Activated T-cell treated with anti-CD3 and anti-CD28 coated beads for 1 hour (primary cell): ENCODE measurements at places on chromosomes 5 and 9.

- DNase-seq = no peak
Observed at GRCh38 chr5:172235132-172235780, 41.3 kb downstream of the EFCAB9 start.

DNA sequence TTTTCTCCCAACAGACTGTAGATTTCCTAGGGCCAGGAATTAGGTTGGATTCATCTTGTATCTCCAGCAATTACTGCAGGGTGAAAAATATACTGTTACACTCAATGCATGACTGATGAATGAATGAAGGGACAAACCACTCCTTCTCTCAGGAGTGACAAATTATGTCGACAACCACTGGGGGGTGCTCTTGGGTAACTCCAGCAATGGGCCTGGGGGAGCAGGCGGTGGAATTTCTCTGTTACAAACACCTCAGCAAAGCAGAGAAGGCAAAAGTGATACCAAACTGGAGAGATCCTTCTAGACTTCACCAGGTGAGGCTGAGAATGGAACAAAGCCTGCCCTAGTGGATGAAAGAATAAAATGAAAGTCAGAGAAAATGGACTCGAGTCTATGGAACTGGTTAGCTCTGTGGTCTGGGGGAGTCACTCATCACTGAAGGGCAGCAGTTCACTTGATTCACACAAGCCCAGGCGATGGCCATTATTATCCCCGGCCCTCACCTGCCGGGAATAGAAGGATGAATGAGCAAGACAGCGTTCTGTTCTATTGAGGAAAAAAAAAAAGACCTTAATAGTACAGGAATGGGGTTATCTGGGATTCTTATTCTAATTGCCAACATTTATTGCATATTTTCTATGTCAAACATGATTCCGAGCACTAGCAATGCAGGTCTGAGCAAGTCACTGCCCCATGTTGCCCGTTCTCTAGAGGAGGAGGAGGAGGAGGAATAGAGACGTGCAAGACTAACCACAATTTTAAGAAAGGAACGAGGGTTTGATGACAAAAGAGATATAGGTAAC is 341.1 kb downstream of the ASTN2 start:
- DNase-seq = no peak

GRCh38 chr5:109410389-109411148 is 795 bp upstream of the PJA2 start:
- peak; percentile 26 for DNase-seq

GRCh38 chr9:76537150-76537646 is 78.2 kb downstream of the GCNT1 start:
- DNase-seq = no peak

GRCh38 chr9:21828853-21829410 is 26.5 kb downstream of the MTAP start:
- no peak for DNase-seq

GRCh38 chr9:125845271-125845808 is 98.2 kb downstream of the PBX3 start:
- no peak for DNase-seq

- DNase-seq = no peak
Observed at GRCh38 chr5:107322936-107323335, 347.8 kb downstream of the EFNA5 start.

DNA sequence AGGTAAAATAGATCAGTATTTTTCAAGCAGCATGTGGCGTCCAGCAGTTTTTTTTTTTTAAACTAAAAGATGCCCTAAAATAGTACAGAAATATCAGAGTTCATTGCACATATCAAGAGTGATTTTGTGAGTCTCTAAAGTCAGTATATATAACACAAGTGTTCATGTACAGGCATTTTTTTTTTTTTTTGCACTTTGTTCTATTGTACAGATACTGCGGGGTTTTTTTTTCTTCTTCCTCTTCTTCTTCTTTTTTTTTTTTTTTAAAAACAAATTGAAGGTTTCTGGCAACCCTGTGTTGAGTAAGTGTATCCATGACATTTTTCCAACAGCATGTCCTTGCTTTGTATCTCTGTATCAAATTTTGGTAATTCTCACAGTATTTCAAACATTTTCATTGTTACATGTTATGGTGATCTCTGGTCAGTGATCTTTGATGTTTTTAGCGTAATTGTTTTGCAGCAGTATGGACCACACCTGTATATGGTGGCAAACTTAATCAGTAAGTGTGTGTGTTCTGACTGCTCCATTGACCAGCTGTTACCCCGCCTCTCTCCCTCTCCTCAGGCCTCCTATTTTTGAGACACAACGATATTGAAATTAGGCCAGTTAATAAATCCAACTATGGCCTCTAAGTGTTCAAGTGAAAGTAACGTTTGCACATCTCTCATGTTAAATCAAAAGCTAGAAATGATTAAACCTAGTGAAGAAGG is 76.8 kb downstream of the TRIO start:
- no peak for DNase-seq

DNA sequence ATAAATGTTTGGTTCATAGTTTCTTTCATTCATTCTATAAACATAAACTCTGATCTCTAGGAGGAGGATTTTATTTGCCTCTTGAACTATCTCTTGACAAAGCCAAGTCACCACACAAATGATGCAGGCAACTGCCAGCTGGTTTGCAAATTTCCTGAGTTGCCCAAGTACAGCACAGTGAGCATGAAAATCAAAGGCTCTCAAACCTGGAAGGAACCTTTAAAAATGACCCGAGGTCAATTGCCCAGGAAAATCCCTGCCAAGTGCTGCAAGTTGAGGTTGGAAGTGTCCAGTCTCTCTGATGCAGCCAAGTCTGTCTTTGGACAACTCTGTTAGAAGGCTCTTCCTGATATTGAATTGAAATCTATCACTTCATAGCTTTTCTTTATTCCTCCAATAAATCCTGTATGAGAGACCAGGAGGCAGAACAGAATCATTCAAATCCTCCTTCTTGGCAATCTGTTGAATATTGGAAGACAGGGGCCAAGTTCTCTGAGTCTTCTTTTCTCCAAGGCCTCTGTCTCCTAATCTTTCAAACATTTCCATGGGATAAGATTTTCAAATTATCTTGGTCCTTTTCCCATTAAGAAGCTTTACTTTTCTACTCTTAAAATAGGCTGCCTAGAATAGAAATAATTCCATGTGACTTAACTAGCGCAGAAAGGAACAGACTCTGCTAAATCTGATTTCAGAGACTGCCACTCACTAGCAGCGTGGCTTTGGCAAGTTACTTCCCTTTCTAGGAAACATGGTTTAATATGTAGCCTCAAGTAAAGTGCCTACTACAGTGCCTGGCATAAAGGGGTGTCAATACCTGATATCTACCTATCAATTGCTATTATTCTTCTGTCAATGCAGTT is 159.2 kb downstream of the SNX18 start:
- no peak for DNase-seq

- no peak for DNase-seq
Observed at GRCh38 chr9:12965303-12965702, 190.5 kb downstream of the LURAP1L start.

- DNase-seq = no peak
Observed at GRCh38 chr9:125476645-125477044, 215.0 kb downstream of the GAPVD1 start.

GRCh38 chr9:79408200-79408599 is 163.6 kb upstream of the TLE4 start:
- no peak for DNase-seq

- DNase-seq = no peak
Observed at GRCh38 chr5:158537366-158537765, 562.4 kb downstream of the EBF1 start.

- no peak for DNase-seq
Observed at GRCh38 chr5:44719856-44720255, 88.9 kb upstream of the MRPS30 start.

DNA sequence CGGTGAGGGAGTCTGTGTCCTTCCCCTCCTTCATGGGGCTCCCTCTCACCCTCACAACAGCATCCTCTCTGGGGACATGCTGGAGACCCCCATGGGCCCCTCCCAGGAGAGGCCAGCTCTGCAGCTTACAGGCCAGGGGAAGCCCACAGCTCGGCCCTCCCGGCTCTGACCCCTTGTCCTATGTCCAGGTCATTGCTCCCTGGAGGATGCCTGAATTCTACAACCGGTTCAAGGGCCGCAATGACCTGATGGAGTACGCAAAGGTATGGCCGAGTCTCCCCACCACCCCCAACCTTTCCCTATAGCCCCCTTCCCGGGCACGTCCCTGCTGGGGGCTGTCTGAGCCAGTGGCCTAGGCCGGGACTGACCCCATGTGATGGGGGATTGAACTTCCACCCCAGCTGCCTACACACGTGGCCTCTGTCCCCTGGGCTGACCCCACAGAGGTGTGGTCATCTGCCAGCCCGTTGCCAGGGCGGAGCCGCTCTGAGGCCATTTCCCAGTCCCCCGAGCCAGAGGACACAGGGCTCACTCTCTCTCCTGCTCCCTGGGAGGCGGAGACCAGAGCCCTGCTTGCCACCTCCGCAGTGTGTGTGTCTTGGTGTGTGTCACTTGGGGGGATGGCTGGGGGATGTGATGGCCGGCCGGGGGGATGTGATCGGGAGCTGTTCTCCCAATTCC is 21.9 kb downstream of the ASS1 start:
- DNase-seq = no peak

DNA sequence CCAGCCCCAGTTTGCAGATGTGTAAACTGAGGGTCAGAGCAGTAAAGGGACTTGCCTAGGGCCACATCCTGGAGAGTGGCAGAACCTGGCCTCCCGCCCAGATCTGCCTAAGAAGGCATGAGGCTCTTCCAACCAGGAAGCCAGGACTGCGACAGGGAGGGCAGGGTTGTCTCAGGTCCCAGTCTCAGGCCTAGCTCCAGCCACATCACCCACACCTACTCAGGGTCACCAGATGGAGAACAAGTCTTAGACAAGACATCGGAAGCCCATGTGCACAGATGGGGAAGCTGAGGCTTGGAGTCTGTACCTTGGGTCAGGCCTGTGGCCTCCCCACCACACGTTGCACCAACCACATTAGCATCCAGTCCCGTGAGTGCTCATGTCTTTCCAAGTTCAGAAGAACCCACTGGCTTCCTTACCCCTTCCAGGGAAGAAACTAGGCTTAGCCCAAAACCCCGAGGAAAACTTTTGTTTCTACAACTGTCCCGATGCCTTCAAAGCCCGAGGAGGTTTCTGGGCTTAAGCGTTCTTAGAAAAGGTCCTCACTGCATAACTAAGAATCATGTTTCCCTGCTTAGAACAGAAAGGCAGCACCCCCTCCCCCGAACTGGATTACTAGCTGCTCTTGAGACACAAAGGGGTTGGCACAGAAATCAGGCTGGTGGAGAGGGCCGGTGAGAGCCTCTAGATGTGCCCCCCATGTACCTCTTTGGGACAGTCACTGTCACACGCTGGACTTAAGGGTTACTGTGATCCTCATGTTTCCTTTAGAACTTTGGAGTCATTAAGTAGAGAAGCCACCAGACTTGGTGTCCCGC is 2.2 kb downstream of the FAM78A start:
- DNase-seq = no peak

- no peak for DNase-seq
Observed at GRCh38 chr5:71839096-71839884, 120.2 kb downstream of the CARTPT start.

- no peak for DNase-seq
Observed at GRCh38 chr5:157549954-157550549, 25.5 kb downstream of the ADAM19 start.
